ENCODE measurements at places on chromosomes 7 and 10.
A peak's percentile ranks its signal among the peaks of the same experiment; 100 is the strongest.

DNA sequence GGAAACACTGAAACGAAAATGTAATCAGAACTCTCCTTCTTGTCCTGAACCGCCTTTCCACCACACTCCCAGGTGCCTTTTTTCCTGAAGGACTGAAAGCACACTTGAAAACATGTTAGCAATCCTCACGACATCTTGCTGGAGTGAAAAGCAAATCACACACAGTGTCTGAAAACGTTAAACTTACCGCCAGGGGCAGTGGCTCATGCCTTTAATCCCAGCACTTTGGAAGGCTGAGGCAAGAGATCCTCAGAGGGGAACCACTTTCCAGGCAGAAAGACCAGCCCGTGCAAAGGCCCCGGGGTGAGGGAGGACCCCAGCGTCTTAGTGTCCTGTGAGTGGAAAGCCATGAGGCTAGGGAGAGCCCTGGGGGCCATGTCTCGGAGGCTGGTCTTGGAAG is 210.4 kb downstream of the PRPF18 start:
- DNase-seq = no peak

DNA sequence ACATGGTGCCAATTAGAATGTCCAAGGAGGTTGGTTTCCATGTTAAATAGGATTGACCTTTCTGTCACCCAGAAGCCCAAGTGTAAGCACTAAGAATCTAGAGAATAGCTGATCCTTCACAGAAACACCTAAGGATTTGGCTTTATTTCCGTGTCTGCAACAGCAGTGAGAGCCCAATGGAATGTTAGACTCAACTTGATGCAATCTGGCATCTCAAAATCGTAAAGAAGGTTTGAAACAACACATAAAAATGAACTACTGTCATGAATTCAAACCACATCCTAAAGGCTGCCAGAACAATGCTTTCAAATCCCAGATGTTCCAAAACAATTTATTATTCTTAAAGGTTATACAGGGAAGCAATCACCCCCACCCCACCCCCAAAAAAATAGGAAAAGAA is 18.6 kb downstream of the PPP1R3C start:
- DNase-seq = no peak

DNA sequence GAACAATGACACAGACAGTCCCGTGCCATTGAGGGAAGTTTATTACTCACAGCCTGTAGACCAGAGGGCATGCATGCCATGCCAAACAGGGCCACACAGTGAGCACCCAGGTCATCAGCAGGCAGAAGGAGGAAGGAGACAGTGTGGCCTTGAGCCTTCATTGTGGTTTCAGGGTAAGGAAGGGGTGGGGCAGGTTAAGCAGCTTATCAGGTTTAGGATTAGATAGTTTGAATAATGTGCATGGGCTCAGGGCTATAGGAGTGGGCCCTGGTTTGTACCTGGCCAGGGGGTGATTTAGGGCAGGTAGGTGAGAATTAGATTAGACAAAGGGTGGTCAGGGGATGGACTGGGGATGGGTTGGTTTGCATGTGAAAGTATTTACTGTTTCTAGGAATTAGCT is 67.9 kb downstream of the ADCY1 start:
- peak; percentile 23 for DNase-seq

- no peak for DNase-seq
Measured at GRCh38 chr7:44321796-44322195, 3.6 kb downstream of the CAMK2B start.

DNA sequence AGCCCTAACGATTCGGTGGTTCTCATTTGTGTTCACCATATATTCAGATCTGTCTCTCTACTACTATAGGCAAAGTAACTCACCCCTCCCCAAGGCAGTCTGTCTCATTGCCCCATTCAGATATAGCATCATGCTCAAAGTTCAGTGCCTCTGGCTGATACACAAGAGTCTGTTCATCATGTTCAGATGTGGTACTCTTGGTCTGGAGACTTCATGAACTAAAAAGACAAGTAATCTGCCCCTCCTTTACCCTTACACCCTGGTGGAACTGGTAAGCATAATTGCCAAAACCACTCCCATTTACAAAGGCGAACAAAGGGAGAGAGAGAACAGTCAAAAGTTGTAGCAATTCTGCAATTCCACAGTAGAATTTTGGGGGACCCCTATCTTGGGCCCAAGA is 29.9 kb downstream of the UMAD1 start:
- peak; percentile 31 for DNase-seq

DNA sequence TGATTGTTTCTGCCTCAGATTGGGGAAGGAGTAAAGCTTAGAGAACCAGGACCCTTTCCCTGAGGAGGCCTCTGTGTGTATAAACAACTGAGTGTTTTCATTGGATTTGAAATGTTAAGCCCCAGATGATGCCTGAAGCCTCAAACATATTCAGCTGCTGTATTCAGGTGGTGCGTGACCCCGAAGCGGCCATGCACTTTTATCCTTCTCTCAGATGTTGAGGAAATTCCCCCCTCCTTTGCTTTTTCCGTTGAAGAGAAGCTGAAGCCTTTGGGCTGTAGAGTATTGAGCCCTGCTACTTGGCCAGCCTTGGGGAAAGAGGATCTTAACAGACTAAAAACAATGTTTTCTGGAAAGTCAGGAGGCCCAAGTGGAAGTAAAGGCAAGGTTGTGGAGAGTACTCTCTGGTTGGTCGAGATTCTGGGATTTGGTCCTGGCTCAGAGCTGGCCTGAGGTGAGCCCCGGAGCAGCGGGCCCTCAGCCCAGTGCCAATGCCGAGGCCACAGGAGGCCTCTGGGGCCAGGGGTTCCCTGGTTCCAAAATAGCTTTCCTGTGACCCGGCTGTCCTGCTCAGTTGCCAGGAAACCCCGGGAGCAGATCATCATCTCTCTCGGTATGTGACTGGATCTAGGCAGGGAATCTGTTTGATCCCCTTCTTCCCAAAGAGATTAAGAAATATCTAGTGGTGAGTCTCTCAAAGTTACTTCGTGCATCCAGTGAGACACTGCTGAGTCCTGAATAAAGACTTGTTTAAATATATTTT is 22.5 kb downstream of the FKBP6 start:
- DNase-seq = no peak

GRCh38 chr10:89357975-89358374 is 19.9 kb upstream of the IFIT1B start:
- no peak for DNase-seq

DNA sequence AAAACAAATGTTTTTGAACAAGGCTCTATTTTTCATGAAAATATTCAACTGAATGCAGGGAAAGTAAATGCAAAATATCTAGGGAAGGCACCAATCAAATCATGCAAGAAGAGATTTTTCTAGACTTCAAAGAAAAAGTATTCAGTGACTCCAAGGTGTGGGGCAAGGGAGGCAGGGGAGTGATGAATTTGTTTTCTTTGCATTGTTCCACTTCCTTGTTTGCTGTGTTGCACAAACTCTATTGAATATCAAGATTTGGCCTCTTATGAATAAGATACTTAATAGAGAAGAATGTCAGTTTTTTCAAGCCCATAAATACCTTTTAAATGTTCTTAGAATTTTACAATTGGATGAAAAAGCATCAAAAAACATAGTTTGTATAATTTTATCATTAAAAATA is 26.4 kb downstream of the STEAP1 start:
- DNase-seq = no peak

GRCh38 chr7:112086496-112087254 is 119.5 kb downstream of the DOCK4 start:
- DNase-seq = no peak

DNA sequence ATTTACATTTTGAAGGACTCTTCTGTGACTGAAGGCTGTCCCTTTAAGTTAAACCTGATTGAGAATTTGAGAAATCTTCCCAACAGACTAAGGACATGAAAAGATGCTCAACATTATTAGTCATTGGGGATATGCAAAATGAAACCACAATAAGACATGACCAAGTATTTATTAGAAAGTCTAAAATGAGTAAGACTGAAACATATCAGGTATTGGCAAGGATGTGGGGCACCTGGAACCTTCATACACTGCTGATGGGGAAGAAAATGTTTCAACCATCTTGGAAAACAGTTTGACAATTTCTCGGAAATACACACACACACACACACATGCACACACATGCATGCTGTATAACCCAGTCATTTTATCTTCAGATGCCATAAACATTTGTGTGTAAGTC is 132.1 kb upstream of the CDK6 start:
- no peak for DNase-seq

DNA sequence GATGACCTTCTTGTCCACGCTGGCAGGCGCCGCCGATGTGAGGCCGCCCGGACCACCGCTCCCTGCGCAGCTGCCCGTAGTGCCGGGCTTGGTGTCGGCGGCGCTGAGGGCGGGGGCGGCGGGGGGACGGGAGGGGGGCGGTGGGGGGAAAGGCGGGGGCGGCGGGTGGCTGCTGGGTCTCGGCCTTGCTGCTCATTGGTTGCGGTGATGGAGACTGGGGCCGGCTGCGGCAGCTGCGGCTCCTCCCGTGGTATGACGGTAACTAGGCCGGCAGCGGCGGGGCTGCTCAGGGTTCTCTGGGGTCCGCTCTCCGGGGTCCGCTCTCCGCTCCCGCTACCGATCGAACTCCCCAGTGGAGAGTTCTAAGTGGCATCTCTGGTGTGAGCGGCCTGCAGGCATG is 1.8 kb upstream of the EFCAB10 start:
- no peak for DNase-seq

DNA sequence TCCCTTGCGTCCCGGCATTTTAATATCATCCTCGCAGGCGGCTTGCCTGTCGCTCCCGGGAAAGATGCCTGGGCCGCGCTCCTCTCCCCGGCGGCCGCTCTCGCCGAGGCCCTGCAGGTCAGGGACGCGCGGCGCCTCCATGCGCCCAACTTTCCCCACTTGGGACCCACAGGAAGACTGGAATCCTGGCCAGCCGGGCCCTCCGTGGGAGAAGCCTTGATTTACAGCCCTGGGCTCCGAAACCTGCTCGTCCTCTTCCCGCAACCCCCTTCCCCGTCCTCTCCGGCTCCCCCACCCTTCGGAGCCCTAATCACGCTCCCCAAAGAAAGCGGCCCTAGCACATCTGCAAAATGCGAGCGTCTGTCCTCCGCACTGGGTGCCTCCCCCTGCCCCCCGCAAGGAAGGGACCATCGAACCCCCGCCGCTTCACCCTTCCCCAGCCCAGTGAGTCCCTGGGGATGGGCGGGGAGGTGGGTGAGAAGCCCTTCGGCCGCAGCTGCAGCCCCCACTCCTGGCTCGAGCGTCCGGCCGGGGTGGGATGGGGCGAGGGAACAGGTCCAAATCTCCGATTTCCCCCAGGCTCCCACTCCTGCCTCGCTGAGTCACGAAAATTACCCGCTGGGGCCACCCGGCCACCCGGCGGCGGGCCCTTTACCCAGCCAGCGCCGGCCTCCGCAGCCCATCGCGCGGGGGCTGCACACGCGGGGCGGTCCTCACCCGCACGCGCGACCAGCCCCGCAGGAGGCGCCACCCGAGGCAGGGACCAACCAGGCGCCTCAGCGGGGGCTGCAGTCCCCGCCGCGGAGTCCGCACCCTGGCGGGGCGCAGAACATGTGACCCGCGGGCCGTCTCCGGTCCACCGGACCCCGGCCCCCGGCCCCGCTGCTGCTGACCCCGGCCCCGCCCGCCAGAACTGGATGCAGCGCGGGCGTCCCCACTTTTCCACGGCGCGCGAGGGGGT is 695 bp downstream of the HSPA12A start:
- DNase-seq = no peak

DNA sequence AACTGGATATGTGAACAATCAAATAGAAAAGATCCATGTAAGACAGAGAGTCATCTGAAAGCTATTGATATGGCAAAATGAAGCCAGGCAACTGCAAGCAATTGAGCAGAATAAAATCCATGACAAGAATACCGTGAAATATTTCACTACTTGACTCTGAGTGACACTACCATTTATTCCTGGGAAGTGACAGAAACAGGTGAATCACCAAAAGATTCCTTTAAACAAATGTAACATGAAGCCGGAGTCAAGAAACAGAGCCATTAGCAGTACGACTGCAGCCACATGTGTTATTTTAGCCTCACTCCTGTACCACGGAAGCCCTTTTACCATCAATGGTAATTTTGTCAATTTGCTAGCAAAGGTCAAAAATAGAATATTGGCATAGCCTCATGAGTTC is 197.7 kb upstream of the POT1 start:
- DNase-seq = no peak

DNA sequence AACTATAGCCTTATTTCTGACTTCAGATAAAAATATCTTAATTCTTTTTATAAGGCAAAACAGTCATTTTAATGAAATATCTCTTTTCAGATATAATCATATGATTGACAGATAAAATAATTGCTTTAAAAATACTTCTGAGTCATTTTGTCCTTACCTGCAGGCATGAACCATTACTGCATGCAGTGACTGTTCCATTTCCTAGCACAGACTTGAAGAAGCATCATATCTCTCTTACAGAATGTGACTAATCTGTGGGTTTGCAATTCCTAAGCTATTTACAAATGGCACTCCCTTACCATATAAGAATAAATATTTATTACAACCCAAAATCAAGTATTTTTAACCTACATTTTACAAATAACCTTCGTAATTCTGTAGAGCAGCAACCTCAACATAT is 120.7 kb downstream of the SRPK2 start:
- no peak for DNase-seq

GRCh38 chr7:45885264-45885882 is 2.9 kb upstream of the IGFBP1 start:
- no peak for DNase-seq

GRCh38 chr10:74987339-74988053 is 124.0 kb upstream of the SAMD8 start:
- no peak for DNase-seq
